Right renal cortex interstitium (tissue), 3 donors: ENCODE measurements at places on chromosomes 3 and 15.
A peak's percentile ranks its signal among the peaks of the same experiment; 100 is the strongest.

- no peak for DNase-seq
Measured at GRCh38 chr3:176767385-176767784, 429.9 kb downstream of the TBL1XR1 start.

DNA sequence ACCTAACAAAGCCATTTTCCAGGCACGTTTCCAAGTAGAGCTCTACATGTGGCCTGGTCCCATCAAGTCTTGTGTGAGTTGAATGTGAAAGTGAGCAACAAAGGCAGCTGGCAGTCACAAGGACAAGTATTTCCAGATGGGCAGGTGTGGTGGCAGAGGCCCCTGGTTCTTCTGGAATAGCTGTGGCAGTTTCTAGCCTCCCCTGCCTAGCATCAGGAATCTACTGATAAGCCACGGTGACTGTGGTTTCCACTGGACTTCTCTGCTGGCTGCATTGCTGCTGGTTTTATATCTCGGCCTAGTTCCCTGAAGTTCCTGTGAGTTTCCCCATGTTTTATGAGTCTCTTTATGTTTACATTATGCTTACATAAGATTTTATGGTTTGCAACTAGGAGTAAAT, 117.7 kb downstream of the GOLIM4 start:
- no peak for DNase-seq

DNA sequence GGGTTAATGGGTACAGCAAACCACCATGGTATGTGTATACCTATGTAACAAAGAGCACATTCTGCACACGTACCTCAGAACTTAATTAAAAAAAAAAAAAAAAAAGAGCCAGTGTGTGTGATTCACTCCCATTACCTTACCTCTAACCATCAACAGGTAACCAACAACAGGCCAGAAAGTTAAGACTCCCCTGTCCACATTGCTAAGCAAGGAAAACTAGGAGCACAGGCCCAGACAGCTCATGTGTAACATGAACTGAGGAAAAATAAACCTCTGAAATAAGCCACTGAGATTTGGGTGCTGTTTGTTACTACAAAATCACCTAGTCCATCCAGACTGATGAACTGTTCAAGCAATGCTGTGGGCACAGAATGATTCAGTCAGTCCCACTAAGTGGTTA, 6.0 kb downstream of the KATNBL1 start:
- no peak for DNase-seq

DNA sequence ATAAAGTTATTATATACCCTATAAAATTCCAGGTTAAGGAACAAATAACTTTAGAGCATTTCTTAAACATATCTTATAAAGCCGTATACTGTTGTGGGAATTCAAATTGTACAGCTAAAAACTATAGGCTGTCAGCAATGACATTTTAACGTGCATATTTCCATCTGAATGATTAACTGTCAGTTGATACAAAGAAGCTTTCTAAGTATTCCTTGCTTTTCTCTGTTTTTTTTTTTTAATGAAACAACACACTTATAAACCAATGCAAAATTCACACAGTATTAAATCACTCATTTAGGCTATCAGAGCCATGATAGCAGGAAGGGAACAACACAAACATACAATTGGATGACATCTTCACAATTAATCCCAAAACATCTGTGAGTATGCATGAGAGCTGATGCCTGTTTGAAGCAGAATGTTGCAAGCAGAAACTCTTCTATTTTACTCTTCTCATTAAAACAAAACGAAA, 61.9 kb downstream of the CTDSPL start:
- DNase-seq: no peak

- DNase-seq: no peak
Measured at GRCh38 chr15:28919679-28920655, 34.2 kb downstream of the APBA2 start.

GRCh38 chr3:42771271-42771670, 1.8 kb downstream of the CCDC13 start:
- no peak for DNase-seq

DNA sequence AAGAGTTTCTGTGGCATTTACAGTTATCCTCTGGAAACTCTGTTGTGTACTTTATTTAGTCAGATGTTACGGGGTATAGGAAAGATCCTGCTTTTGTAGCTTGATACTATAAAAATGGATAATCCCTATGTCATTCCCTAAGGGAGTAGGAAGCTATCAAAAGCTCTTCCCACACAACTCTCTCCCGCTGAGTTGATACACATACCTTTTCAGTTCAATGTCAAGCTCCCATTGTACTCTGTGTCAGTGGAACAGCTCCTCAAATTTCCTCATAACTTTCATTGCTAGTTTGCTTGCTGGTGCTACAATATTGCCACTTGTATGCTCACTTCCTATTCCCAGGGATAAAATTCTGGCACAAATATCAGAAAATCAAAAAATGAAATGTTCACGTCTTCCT, 893.3 kb upstream of the GBE1 start:
- no peak for DNase-seq

- no peak for DNase-seq
Measured at GRCh38 chr3:172303181-172303580, 145.1 kb downstream of the GHSR start.

DNA sequence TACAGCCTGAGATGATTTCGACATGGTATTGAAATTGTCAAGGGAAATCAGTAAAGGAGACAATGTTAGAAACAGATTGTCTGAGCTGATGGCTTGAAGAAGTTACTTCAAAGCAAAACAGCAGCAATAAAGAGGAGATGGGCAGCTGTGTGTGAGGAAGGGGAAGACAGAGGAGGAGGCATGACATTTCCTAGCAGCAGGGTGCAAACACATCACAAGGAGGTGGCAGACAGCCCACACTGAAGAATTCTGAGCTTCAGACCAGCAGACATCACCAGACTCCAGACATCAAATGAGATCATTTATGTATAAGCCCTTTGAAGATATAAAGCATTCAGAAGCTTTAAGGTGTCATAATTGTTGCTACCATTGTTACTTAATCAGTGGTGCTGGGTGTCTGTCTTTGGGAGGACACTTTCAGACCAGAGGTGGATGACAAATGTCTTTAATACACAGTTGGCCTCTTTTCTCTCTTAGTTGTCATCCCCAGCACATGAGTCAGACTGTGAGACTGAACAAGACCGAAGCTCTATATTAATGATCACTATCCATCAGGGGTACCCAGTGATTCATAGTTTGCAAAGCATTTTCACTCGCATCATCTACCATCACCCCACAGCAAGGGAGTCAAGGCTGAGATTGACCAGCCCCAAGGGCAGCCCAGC, 203.9 kb downstream of the MINAR1 start:
- no peak for DNase-seq

DNA sequence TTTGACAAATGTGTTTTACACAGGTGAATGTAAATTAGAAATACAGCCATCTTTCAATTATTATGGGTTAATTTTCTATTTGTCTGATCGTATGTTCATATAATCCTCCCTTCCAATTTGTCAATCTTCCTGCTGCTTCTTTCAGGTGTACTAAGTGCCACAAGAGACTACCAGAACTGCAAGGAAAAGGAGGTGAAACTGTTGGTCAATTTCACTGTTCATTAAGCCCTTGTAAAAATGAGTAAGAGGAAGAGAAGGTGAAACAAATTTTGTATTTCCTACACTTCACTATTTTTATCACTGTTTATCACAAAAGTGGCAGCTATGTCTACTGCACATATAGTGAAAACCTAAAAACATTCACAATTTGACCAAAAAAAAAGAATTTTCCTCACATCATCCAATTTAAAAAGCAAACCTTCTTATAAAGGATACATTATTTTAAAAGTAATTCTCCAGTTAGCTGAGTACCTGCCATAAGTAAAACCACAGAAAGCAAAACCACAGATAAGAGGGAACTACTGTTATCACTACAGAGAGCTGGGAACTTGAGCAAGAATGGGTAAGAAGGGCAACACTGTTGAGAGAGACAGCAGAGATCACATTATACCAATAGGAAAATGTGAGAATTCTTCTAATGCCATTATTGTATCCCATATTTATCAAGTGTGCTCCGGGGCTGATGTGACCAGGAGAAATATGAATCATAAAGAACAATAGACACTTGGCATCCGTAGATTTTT, 163.0 kb downstream of the TBC1D5 start:
- DNase-seq: no peak

- no peak for DNase-seq
Measured at GRCh38 chr15:52220937-52221660, 29.9 kb upstream of the GNB5 start.

- DNase-seq: no peak
Measured at GRCh38 chr3:146803745-146804144, 198.6 kb upstream of the PLSCR5 start.

DNA sequence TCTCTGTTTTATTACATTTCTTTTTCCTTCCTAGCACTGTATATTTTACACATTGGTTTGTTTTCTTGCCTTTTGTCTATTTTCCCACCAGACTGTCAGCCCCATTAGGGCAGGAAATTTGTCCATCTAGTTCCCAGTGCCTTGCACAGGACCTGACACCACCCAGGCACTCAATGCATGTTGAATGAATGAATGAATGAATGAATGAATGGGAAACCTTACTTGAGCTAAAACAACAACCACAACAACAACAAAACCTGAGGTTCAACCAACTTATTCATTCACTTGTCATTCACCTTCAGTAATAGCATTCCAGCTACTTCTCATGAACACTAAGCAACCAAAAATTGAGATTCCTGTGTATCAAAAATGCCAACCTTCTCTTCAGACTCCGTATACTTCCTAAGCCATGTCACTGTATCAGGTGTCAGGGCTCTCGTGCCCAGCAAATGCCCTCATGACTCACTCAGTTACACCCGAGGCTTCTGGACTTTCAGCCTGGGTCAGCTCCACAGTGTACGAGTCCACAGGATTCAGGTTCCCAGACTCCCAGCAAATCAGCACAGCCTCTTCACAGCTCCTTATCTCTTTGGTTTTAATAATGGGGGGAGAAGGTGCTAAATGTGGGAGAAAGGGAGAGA, 37.3 kb downstream of the FSD2 start:
- no peak for DNase-seq

GRCh38 chr3:22241110-22241509, 490.1 kb upstream of the ZNF385D start:
- no peak for DNase-seq

GRCh38 chr3:123327956-123328850, 120.7 kb downstream of the ADCY5 start:
- DNase-seq: no peak

DNA sequence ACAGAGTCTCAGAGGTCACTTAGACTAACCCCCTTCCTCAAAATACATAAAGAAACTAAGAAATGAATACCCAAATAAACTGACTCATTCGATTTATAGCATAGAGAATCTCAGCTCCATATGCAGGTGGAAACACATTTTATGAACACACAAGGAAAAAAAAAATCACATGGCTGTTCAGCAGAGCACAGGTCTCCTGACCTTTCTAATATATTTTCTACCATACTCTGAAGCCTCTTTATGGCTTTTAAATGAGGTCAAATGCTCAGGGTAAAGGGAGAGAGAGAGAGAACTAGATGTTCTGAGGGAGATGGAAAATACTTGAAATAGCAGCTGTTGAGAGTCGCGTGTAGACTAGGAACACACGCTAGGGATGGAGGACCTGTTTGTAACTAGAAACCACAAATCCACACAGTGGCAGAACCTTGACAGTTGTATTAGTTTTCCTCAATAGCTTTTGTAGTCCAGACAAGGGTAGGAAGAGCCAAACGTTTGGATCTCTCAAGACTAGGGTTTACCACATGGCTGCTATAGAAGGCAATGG, 165.3 kb downstream of the FMN1 start:
- no peak for DNase-seq

DNA sequence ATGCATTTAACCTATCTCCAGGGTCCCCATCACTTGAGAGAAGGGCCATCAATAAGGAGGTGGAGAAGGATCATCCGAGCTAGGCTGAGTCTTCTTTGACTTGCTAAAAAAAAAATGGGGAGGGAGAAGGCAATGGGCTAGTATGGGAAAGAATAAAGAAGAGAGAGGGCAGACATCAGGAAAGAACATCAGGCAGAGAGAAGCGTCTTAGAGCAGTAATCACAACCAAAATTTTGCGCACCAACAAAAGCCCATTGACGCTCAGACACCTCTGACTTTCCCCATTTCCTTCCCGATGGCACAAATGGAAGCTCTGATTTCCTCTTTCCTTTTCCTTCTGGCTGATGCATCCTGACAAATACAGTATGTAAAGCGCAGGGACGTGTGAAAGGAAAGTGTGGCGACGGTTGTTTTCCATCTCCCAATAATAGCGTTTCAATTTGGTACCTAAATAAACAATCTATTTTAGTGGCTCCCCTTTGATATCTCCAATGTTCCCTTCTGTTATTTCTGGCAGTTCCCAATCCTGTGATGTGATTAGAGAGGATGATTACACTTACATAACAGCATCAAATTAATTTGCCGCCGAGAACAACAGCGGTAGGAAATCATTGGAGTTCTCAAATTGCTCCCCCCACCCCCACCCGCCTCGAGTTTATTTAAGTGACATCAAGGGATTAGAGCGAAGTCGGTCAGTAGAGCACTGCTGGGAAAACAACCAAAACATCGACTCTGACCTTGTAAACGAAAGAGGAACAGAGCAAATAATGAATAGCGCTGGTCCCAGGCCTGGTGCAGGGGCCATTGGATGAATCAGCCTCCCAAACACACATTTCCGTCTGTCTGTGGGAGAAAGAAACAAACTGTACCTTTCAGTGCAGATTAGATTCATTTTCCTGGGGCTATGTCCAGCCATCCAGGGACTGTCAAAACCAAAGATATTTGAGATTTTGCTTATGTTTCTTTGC, 273.3 kb upstream of the ICE2 start:
- DNase-seq: peak; percentile 54

- DNase-seq: no peak
Measured at GRCh38 chr3:100047455-100048141, 66.7 kb downstream of the FILIP1L start.
